ENCODE measurements at places on chromosomes 1 and 21.

DNA sequence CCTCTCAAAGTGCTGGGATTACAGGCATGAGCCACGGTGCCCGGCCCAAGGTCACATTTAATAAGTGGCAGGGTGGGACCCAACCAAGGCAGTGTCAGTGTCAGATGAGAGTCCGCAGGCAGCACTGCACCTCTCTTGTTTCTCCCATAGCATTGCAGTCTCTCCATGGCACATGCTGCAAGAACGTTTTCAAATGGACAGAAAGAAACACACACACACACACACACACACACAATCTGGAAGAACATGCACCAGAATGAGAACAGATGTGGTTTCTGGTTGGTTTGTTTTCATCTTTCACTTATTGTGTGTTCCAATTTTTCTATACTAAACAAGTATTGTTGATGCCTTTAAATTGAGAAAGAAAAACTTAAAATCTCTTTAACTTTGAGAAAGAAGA is 126.5 kb downstream of the SYF2 start:
- DNase-seq: no peak

- no peak for DNase-seq
These were observed 12.1 kb downstream of the ICMT start for GRCh38 chr1:6223617-6224016.

DNA sequence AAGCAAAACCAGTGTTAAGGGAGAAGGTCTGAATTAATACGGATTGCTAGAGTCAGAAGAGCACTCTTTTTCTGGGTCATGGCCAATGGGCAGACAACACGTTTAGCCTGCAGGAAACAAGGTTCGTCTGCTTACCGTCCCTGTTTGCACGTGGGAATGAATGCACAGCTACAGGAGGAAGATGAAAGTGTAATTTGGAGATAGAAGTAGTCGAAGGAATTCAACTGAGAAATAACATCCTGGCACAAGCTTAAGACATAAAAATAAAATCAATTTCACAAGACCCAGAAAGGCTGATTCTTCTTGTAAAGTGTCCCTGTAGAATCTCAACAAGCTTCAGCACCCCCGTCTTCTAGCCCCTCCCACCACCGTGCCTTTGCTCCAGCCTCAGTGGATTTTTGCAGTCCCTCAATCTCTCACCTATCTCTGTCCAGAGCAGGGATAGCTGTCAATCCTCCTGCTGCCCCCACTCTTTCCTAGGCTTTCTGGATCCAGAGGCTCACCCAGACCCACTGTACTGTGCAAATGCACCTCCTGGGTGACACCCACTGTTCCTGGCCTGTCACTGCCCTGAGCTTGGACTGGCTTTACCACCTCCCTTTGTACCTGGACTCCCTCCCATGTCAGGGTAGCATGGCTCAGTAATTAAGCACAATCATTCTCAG is 60.6 kb downstream of the C1orf94 start:
- no peak for DNase-seq

DNA sequence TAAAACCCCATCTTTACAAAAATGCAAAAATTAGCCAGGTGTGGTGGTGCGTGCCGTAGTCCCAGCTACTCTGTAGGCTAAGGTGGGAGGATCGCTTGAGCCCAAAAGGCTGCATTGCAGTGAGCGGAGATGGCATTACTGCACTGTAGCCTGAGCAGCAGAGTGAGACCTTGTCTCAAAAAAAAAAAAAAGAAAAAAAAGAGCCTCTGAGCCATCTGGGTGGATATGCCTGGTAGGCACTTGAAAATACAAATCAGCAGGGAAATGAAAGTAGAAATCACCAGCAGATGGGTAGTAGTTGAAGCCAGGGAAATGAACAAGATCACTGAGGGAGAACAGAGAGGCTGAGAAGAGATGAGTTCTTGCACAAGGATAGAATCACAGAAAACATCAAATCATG is 131.0 kb upstream of the HMCN1 start:
- no peak for DNase-seq

DNA sequence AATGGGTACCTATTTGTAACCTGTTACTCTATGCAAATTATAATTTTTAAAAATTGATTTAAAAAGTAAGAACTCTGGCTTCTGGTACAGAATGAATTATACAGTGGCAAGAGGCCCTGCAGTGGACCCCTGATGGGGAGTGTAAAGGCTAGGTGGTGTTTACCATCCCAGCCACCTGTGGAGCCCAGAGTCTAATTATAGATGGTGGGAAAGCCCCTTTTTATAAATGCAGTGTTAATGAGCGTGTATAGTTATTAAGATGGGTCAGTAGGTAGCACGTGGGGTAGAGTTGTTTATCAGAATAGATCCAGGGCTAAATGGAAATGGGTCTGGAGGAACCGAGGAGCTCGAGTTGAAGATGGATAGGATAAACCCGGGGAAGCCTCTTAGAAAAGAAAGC is 13.9 kb upstream of the PRELP start:
- no peak for DNase-seq

- DNase-seq: no peak
These were observed 582.5 kb upstream of the RGS18 start for GRCh38 chr1:191575746-191576145.

DNA sequence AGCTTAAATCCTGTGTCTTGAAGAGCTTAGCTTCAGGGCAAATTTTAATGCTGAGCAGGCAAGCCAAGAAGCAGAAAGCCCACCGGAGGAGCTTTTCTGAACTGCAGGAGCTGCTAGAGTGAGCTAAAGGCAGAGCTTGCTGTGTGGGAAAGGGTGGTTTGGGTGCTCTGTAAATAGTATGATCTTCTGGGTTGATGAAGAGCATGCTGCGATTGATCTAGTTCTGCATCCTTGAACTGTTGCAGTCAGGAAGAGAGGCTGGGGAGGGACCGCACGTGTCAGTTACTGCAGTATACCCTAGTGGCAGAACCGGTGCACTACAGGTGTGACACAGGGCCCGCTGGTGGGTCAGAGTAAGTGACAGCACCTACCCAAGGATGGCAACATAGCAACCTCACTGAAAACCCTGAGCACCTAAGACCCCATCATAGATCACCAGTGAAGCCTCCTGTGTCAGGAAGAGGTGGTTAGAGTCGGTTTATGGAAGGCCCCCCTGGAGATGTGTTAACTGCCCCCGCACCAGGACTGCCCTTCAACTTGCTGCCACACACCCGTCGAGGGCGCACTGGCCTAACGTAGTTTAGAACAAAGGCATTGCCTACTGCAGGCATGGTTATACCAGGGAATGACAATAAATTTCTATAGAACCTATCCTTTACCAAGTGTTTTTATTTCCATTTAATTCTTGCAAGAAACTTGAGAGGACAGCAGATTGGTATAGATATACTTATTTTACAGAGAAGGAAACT is 146.0 kb upstream of the KIAA0040 start:
- peak; percentile 55 for DNase-seq

DNA sequence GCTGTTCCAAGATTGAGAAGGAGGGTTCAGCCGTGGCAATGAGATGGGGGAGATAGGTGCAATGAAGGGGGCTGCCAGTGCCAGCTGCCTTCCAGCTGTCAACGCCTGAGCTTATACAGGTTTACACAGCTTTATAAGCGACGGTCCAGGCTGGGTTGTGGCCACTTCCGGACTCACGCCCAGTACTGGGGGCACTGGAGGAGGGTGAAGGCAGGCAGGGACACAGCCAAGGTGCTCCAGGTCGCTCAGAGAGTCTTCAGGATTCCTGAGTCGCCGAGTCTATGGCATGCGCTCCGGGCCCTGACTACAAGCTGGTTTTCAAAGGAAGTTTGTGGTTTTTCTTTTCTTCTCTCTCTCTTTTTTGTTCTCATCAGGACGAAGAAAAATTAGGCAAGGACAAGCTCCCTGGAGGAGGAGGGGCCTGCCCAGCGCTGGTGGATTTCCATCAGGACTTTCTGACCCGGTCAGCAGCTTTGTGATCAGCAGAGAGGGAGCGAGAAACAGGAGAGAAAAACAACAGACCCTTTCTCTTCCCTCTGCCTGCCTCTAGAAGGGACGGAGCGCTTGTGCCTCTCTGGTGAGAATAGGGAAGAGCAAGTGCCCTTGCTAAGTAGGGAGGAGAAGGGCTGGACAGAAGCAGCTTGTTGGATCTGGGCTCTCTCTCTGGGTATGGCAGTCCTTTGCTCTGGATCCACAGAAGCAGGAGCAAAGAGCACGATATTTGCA is at the start of gene MINDY1:
Gene MINDY1, minus strand, starts transcription at position 576 of the 726 bp plus-strand sequence. CDS start 4,285 bp downstream, outside the sequence.
- DNase-seq: no peak

DNA sequence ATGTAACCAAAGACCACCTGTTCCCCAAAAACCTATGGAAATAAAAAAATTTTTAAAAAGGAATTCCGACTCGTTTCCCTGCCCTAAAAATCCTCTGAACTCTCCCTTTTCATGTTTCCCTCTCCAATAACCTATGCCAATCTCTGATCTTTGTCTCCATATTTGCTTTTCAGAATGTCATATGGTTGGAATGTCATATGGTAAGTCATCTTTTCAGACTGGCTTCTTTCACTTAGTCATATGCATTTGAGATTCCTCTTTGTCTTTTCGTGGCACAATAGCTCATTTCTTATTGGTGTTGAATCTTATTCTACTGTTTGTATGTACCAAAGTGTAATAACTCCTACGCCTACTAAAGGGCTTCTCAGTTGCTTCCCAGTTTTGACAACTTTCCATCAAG is 117.5 kb downstream of the BACH1 start:
- DNase-seq: no peak

DNA sequence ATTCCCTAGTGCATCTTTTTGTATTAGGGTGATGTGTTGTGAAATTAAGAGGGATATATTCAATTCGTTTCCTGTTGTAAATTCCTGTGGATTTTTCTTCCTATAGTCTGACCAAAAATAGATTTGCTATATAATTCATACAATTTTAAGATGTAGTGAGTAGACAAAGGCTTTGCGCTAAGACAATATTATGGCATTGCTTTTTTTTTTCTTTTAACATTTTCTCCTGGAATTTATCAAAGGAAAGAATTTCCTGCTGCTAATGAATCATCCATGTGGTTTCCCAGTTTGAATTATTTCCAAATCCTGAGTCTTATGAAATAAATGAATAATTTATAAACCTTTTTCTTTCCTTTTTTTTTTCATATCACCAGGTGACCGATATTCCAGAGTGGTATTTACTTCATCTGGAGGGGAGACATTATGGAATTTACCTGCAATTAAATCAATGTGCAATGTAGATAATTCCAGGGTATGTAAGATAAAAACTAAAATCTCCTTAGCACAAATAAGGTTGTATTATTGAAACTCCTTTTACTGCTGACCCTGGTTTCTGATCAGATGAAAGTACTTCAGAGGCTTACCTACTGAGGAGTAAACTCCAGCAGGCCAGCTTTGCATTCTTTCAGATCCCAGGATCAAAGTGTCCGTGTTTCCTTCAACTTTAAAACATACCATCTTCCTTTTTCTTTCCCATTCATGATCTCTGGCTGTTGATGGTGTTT is 148.4 kb downstream of the TLR5 start:
- DNase-seq: no peak

DNA sequence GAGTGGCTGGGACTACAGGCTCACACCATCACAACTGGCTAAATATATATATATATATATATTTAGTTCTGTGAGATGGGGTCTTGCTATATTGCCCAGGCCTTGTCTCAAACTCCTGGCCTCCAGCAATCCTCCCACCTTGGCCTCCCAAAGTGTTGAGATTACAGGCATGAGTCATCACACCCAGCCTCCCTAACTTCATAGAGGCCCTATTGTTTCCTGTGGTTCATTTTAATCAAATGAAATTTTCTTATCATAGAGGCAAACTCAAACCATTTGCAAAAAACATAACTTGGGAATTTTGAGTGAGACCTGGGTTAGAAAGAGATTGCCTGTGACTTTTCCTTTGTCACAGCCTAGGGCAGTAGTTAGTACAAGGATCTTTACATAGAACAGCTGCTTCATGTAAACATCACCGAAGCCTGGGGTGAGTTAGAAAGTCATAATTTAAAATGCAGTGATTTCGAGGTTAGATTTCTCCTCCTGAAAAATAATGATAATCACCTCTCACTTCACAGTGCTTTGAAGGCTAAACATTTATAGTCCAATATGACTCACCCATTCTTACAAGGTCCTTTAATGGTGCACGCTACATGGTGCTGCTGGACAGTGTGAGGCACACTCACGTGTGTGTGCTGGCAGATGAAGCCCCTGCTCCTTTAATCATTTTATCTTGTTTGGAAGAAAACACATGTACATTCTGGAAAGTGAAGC is 188.9 kb downstream of the RHOU start:
- no peak for DNase-seq

DNA sequence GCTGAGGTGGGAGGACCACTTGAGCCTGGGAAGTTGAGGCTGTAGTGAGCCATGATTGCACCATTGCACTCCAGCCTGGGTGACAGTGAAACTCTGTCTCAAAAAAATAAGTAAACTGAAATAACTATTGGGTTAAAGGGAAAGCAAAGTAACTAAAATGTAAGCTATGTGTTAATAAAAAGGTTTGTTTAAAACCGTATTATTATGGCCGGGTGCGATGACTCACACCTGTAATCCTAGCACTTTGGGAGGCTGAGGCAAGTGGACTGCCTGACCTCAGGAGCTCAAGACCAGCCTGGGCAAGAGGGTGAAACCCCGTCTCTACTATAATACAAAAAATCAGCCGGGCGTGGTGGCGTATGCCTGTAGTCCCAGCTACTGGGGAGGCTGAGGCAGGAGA is 27.0 kb downstream of the NVL start:
- no peak for DNase-seq

GRCh38 chr1:186494832-186495271 is 33.9 kb upstream of the PDC start:
- DNase-seq: no peak

DNA sequence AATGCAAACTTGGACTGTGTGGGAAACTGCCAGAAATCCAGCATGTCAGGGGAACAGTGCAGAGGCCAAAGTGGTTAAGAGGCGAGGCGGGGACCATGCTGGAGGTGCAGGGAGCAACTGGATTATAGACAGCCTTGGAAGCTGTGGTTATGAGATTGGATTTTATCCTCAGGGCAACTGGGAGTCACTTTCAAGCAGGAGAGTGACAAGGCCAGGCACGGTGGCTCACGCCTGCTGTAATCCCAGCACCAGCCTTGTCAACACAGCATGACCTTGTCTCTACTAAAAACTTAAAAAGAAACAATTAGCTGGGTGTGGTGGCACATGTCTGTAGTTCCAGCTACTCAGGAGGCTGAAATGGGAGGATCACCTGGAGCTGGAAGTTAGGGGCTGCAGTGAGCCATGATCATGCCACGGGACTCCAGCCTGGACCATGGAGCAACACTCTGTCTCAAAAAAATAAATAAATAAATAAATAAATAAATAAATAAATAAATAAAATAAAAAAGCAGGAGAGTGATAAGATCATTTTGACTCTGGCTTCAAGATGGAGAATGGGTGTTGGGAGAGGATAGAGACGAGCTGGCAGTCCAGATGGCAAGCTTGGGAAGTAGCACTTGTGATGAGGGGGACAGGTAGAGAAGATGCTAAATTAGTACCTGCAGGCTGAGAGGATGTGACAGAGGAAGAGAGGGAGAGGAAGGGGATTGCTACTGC is 3.5 kb downstream of the HAPLN2 start:
- no peak for DNase-seq

DNA sequence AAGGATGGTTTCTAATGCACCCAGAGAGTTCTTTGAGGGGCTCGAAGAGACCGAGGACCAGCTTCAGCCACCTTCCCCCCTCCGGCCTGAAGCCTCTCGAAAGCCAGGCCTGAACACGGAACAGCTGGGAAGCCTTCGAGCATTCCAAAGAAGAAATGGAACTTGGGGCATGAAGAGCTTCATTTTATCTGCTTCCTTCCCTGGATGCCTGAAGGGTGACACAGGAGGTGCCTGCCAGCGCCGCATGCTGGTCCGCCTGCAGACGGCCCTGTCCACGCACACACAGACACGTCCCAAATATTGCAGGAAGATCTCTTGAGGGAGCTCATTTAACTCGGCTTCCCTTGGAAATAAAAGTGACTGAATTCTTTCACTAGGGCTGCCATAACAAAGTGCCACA is 73.7 kb downstream of the TOMM20 start:
- DNase-seq: no peak

- DNase-seq: no peak
These were observed 3.6 kb upstream of the ZMYM4 start for GRCh38 chr1:35264871-35265270.
